ENCODE measurements at places on chromosomes 2 and 18.

- DNase-seq = no peak
Observed at GRCh38 chr2:23499439-23499838, 114.5 kb downstream of the KLHL29 start.

- no peak for DNase-seq
Observed at GRCh38 chr2:105868060-105868459, 123.3 kb downstream of the NCK2 start.

DNA sequence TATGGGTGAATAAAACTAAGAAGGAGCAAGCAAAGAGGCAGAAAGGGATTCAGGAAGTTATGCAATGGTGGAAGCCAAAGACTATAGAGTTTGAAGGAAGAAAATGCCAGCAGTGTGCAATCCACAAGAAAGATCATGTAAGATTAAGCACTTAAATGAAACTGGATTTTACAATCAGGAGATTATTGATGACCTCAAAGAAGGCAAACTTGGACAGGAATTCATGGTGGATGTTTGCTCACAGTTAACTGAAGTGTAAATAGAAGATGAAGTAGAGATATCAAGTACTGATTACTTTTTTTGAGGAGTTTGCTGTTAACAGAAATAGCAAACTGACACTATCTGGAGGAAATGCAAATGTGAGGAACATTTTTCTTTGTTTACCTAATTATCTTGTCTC lies 308.9 kb downstream of the RND3 start:
- no peak for DNase-seq

DNA sequence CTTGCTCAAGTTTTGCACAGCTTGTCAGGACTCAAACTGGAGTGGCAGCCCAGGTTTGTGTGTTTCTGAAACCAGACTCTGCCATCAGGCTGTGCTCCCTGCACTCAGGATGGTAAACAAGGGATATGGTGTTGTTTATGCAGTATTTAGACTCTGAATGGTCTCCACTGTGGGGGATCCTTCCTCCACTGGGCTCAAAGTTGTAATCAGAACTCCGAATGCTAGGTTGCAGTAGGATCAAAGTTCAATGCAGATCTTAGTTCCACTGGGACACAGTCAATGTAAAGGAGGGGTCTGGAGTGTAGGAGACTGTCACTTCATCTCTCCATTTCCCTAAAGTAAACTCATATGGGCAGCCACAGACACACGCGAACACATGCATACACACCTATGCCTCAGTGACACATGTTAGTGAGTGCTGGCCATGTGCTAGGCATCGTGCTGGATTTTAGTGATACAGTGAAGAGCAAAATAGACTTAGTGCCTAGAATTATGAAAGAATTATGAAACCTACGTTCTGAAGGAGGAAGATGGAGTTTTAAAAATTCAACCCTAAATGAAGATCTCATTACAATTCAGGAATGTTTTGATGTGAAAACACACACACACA lies 6.1 kb downstream of the IL18R1 start:
- DNase-seq = no peak

GRCh38 chr2:239831861-239832489 lies 193.2 kb downstream of the NDUFA10 start:
- DNase-seq = no peak

DNA sequence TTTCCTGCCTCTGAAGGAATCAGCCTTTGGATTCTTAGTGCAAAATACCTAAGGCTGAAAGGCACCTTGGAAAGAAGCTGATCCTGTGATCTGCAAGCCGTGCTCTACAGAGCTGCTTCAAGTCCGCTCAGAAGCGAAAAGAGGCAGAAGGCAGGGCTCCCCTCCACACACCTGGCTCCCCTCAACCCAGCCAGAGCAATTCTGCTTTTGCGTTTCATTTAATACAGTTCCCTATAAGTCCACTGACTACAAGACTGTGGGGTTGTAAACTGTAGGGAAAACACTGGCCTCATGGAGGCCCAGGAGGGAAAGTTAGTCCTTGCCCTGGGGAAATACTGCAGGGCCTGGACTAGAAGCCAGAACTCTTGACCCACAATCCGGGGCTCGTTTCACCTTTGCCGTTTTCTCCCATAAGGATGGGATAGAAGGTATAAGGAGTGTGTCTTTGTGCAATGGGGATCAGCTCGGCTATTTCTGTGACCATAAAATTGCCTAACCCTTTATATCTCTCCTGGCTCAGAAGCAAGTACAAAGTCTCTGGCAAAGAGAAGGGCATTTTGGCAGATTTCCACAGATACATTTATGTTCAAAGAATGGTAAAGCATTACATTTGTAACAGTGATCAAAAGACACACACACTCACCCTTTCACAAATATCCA lies 95.8 kb upstream of the TEX51 start:
- DNase-seq = no peak

- DNase-seq = no peak
Observed at GRCh38 chr2:9498210-9498609, 23.9 kb downstream of the IAH1 start.

- DNase-seq = no peak
Observed at GRCh38 chr2:233290051-233290845, 17.4 kb upstream of the SAG start.

DNA sequence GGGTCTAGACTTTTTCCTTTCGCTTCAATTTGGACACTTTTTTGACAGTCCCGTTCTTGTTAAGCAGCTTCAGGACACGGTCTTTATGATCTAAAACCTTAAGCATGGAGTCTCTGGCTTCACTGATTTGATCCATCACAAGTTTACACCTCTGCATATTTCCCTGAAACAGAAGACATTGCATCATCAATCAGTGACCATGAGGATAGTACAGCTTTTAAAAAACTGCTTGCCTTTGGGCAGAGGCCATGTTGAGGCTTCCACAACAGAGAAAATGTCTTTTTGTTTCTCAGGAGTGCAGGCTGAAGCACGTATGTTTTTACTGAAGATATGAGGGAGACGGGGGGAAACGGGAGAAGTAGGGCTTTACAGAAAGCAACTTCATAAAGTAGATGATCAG lies 56.2 kb upstream of the AMMECR1L start:
- DNase-seq = no peak

Data from NT2/D1 (cell line).